ENCODE measurements at places on chromosomes 5 and 9.

DNA sequence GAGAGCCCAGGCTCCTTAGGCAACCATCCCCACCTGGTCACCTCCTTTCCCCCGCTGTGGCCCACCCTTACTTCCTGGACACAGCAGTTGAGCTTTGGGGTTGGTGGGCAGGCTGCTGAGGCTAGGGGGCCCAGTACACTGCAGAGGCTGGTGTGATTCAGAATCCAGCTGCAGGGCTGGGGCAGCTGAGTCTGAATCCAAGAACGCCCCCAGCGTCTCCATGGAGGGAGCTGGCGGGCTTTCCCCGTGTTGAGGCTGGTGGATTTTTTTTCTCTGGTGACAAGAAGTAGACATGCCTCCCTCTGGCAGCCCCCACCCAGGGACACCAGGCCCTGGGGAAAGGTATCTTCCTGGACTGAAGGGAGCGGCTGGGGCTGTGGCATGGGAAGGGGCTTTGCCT is 104.8 kb downstream of the RXRA start:
- DNase-seq = no peak

DNA sequence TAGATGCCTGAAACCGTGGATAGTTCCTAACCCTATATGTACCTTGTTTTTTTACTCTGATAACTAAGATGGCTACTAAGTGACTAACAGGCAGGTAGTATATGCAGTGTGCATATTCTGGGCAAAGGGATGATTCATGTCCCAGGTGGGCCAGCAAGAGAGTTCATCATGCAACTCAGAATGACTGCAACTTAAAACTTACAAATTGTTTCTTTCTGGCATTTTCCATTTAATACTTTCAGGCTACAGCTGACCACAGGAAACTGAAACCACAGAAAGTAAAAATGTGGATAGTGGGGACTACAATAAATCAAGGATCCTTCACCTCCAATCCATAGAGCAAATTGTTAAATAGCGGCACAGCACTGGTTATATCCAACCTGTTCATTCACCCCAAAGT is 30.7 kb upstream of the VCAN start:
- DNase-seq = no peak

DNA sequence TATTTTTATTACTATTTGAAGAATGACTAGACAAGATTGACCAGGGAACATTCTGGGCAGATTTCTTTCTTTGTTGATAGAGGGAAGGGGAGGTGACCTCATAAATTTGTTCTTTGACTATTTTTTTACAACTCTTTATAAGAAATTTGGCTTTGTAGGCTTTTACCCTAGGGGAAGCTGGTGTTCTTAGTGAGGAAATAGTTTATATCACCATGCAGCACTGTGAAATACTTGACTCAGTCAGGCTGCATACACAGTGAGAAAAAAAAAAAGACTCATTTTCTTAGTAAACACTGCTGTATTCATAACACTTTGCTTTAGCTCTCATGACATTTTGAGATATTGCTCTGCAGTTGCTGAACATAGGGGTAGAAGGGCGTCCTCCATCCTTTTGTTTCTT is 336.6 kb upstream of the PIK3R1 start:
- no peak for DNase-seq

DNA sequence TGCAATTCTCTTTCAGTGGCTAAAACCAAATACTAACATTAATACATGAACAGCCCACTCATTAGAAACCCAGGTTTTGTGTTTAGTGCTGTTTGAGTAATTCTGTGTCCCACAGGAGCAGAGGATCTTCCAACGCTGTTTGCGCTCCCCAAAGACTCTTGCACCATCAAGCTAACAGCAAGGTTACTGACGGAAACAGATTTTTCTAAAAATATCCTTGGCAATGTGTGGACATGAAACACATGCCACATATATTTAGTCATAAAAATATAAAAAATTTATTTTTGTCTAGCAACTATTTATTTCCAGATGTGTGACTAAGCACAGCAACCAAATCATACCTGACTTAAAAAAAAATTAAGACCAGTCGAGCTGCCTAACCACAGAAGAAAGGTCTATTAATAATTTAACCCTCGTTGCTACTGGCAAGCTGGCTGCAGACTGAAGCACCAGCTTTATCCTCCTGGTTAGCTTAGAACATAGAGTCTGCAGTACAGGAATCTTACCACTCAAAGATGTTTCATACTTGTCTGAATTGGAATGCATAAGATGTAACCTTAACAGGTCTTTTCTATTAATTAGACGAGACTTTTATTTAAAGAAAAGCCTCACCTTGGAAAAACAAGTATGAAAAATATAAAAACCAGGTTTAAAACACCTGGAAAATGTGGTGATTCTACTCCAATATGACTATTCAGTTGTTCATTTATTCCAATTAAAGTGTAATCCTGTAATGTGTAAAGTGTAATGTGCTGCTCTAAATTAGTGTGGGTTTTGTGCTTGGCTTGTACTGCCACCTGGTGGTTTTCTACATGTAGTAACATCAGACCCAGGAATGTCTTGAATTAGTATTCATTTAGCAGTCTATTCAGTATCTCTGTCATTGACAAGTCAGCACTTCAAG is 272.5 kb downstream of the EPB41L4A start:
- no peak for DNase-seq

- DNase-seq = no peak
Measured at GRCh38 chr9:13447843-13448422, 168.4 kb upstream of the MPDZ start.

DNA sequence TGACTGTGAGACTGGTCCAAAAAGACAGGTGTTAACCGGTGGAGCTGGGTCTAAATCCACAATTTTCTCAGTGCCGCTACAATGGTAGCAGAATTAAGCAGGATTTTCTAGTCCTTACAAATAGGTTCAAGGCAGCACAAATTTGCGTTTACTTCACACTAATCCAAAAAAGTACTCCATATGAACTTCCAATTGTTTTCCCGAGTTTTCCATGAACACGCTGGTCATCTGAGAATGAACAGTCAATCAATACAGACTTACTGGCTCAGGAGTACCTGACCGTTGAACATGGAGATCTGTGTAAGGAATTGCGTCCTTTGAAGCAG is 709 bp downstream of the SLC35D2 start:
- no peak for DNase-seq

GRCh38 chr9:97874624-97875023 is 21.6 kb downstream of the FOXE1 start:
- no peak for DNase-seq

DNA sequence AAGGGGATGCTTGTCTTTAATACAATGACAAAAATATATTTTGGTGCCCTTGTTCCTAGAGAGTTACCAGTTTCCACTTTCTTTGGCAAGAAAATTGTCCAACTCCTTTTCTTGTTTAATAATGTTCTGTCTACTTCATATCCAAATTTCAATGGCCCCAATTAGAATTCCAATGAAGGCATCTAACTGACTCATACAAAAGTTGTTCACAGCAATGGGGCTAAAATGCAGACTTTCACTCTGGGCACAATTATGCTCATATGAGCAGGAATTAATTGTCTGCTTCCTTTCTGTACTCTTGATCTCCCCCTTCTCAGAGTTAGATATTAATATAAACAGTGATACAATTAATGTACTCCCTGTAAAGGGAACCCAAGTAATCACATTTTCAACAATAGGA is 42.1 kb upstream of the ZNF622 start:
- no peak for DNase-seq

GRCh38 chr5:173499471-173500212 is 116.8 kb downstream of the BOD1 start:
- DNase-seq = no peak

DNA sequence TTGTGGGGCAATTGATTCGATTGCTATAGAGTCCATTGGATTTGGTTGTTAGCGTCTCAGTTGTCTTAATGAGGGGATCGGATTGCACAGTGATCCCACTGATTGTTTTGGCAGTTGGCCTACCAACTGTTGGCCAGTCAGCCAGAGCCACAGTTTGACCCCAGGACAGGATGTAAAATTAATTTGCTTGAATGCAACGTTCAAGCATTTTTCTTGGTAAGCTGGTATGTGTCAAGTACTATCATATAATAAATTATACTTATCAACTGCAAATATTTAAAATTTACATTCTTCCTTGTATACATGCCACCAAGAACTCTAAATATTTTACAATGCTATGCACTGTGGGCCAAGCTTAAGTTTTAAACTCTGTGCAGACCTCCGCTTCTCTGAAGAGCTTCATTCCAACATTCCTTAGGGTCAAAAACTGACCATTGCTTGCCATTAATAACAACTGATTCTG is 80.4 kb upstream of the OSMR start:
- no peak for DNase-seq

DNA sequence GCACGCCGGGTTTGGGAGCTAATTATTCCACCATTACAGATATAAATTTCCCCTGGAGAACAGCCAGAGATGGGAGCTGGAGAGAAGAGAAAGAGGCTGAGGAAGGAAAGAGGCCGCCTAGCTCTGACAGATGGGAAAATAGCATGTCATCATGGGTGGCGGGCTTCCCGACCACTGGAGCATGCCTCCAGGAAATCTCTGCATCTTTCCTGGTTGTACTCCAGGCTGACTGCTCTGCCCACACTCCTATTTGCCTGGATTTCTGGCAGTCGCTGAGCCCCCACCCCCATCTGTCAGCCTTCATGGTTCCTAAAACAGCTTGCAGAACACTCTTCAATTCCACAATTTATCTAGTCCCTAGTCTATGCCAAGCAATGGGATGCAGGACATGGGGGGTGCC is 14.3 kb upstream of the GABRP start:
- DNase-seq = no peak

GRCh38 chr9:80926611-80927010 is 762.7 kb downstream of the TLE1 start:
- DNase-seq = no peak

DNA sequence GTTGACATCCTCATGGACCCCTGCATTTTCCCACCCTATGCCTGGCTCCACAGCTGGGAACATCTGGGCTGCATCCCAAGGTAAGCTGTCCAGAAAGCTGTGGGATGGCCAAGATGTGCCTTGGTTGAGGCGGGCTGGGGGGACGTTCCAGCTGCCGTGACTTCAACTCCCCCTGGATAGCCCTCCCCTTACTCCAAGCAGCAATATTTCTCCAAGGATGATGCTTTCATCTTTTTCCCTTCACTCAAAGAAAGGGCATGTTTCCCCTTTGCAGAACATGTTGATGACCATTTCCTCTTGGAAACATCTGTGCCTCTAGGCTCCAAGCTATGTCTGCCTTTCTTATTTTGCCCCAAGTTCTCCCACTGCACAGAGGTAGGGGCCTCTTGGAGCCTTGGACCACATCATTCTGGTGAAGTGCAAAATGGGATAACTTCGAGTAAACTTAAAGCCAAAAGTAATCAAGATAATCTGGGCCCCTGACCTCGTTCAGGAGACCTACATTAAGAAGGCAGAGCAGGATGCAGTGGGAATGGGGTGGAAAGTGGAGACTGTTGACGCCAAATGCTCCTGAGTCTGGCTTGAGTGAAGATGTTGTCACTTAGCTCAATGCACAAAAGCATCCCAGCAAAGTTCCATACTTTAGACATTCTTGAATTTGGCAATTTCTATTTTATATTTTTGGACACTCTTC is 175.2 kb downstream of the GAS1 start:
- no peak for DNase-seq

GRCh38 chr9:92655366-92655765 is 14.6 kb downstream of the IPPK start:
- DNase-seq = no peak

- no peak for DNase-seq
Measured at GRCh38 chr5:27240791-27241190, 202.4 kb upstream of the CDH9 start.

GRCh38 chr5:1232780-1233179 is 7.6 kb downstream of the SLC6A18 start:
- no peak for DNase-seq

GRCh38 chr9:115306865-115307264 is 188.9 kb upstream of the TNC start:
- no peak for DNase-seq

DNA sequence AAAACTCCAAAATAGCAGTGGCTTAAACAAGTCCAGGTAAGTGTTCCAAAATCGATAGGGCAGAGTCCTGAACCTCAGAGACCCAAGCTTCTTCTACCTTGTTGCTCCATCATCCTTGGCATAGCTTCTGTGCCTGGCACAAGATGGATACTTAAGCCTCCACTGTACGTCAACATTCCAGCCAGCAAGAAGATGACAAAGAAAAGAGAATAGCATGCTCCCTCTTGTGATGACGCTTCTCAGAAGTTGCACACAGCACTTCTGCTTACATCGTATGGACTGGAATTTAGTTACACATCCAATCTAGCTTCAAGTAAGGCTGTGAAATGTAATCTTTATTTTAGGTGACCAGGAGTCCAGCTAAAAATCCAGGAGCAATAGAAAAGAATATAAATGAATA is 227.4 kb downstream of the ESM1 start:
- DNase-seq = no peak

- DNase-seq = no peak
Measured at GRCh38 chr9:131418143-131419025, 24.5 kb downstream of the PRRC2B start.

- no peak for DNase-seq
Measured at GRCh38 chr9:106962615-106963363, 99.8 kb downstream of the ZNF462 start.

- no peak for DNase-seq
Measured at GRCh38 chr5:6476313-6476661, 27.6 kb downstream of the UBE2QL1 start.

DNA sequence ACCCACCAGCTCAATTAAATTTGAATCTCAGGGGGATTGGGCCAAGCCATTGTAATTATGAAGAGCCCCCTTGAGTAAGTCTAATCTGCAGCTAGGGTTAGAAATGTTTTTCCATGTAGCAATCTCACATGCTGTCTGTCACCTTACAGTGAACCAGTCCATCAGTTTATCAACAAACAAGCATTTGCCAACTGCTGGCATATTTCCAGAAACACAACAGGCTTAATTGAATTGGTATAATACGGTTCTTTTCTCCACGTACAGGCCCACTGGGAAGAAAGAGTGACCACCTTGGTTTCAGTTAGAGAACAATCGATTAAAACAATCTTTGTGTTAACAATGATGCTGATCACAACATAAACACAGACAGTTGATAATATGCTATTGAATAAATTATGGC is 67.4 kb downstream of the NSUN2 start:
- no peak for DNase-seq
